Myocyte (in vitro differentiated cells): ENCODE measurements at places on chromosomes 2 and 18. TPM values are rescaled to one million over a fixed set of nuclear protein-coding genes. Genes with fewer than 3 reads are reported as not detected.

GRCh38 chr2:49288113-49288705, 133.9 kb upstream of the FSHR start:
- DNase-seq = no peak

DNA sequence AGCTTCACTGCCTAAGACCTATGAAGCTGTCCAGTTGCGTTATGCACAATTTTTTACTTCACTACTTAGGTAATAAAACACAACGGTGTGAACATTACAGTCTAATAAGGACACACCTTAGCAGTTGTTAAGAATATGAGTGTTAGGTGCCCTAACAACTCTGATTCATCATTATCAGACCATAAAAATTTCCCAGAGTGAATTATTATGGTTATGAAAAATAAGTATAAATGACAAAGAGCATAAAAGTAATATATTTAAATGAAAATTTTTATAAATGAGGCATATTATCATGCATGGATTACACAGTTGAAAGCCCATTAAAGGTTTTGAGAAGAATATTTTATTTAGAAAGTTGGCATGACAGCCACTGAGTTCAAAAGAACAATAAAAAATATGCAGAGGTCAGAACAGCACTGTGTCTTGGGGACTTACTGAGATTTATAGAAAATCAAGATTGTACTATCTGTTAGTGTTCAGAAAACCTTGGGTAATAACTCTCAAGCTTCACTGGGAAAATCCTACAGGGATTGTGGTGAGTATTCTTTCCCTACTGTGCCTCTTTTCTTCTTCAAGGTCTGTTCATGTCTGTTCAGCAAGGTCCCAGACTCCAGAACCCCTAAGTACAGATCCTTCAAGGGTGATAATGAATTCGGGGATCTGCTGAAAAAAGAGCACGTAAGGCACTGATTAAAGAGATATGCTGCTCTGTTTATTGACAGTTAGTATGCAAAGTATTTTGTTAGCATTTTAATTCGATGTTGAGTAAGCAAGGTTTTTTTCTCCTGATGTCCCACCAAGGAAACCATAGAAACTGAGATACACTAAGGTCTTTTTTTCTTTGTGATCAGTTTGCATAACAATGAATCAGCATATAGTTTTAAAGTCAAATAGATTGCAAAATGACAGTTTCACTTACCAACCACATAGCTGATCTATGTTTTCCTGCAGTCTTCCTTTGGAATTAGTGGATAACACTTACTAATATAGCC, 250.0 kb downstream of the DSEL start:
- DNase-seq = peak; percentile 31

DNA sequence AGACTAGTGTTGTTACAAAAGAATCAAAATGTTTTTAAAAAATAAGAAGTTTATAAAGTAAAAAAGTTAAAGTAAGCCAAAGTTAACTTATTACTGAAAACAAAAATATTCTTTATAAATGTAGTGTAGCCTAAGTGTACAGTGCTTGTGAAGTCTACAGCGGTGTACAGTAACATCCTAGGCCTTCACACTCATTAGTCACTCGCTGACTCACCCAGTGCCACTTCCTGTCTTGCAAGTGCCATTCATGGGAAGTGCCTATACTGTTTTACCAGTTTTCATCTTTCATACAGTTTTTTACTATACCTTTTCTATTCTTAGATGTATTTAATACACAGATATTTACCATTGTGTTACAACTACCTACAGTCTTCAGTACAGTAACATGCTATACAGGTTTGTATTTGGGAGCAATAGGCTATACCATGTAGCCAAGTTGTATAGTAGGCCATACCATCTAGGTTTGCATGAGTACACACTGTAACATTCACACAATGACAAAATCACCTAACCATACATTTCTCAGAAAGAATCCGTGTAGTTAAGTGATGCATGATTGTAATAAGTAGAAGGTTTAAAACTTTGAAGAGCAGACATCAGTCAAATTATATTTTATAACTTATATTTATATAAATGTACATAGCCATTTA, 13.4 kb downstream of the SERPINB7 start:
- DNase-seq = peak; percentile 63

GRCh38 chr18:59550174-59550516, 147.1 kb downstream of the CCBE1 start:
- DNase-seq = peak; percentile 24

GRCh38 chr2:164053021-164053420, 317.2 kb upstream of the FIGN start:
- DNase-seq = no peak

GRCh38 chr2:130877258-130877657, 40.5 kb downstream of the ARHGEF4 start:
- DNase-seq = no peak

DNA sequence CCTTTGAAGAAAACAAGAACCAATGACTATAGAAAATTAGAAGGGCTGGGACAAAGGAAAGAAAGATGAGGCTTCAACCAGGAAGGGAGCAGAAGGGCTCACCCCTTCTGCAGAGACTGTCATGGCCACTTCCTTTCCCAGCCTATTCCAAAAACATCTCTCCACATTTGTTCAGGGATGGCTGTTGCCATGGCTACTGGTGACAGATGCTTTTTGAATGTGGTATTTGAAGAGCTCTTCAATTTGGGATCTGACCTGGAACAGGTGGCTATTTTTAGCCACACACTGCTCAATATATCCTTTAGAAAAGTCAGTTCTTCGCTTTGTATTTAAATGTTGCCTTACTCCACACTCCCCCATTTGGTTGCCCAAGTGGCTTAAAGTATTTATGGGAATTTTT, 64.1 kb upstream of the LCLAT1 start:
- no peak for DNase-seq

DNA sequence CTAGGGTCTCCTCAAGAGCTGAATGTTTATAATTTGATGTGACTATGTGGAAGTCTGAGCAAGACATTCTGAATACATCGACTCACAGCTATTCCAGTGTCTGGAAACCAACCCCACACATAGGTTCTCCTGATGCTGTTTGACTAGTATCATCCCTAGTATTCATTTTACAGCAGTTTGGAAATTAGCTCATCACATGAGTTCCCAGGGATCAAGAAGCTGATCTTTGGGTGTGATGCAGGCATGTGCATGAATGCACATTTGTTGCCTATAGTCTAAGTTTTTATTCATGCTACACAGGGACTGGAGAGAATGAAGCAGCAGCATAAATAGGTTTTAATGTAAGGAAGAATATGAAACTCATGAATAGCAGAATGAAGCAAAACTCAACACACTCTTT, 284.3 kb upstream of the SPRED2 start:
- DNase-seq = no peak

GRCh38 chr2:185990861-185991525, 252.4 kb downstream of the FSIP2 start:
- no peak for DNase-seq

- no peak for DNase-seq
These were observed 59.3 kb downstream of the WDR75 start for GRCh38 chr2:189500456-189501160.

DNA sequence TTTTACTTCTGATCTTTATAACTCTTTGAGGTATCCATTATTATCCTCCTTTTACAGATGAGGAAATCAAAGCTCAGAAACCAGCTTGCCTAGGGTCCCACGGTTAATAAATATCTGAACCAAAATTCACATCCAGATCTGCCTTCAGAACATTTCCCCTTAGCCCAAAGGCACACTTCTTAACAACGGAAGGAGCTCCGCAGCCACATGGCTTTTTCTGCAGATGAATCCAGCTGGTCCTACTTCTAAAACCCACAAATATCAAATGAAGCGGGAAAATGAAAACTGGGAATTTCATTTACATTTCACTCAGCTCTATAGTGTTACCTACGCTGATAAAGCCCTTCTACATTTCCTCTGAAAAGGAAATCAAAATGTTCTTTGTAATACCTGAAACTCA, 357.0 kb upstream of the ID2 start:
- DNase-seq = no peak

- DNase-seq = no peak
These were observed 156.2 kb downstream of the SPP2 start for GRCh38 chr2:234206738-234207137.

- DNase-seq = peak; percentile 18
These were observed 21.0 kb upstream of the CCDC141 start for GRCh38 chr2:179070895-179071294.

DNA sequence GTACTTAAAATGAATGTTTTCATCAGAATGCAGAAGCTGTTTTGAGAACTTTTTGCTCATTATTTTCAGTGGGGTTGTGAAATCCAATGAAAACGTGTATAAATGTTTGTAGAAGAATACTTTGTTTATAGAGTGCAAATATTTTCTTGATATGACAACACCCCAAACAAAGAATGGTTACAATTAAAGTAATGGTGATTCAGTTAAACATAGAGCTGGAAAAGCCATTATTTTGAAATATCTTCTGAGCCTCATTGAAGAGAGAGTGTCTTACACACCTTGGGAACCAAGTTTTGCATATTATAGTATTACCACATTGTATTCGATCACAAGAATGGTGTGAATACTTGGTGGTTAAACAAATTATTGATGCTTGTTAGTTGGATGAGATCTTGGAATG, 48.7 kb downstream of the SPTBN1 start:
- DNase-seq = no peak

- DNase-seq = no peak
These were observed 142.0 kb downstream of the ZNF516 start for GRCh38 chr18:76353046-76353445.

DNA sequence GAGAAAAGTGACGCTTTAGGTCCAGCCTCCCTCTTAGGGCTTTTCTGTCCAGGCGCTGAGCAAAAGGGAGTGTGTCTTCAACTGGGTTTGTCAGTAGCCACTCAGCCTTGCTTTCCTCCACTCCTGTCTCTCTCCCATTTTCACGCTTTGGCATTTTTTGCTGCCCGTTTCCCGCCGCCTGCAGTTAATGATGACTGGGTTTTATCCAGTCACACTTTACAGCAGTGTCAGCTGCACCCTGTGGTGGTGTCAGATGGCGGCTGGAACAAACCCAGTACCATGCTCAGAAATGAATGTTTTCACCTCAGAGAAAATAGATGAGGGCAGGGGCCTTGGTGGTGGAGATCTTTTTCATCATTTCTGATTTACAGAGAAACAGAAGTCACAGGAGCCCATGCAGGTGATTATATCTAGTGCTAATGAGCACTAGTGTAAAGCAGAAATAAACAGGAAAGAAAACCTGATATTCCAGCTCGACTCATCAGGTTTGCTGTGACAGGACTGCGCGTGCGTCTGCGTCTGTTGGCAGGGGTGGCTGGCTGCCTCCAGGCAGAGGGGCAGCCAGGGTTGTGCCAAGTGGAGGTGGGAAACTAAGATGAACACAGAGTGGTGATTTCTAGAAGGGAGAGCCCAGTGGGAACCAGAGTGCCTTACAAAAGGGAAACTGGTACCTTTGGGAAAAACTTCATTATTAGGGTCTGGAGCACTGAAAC, 139.9 kb downstream of the TANC1 start:
- DNase-seq = no peak

MEIS1 gene
- total RNA-seq = 2.2 and 3.2 TPM in 2 replicates

HRH4 gene
- 0.13 and 0.21 TPM in 2 replicates for total RNA-seq

MC5R gene
- total RNA-seq = 0.21 TPM in 1 of 2 replicates, not detected in the other

VWC2L gene
- total RNA-seq = not detected in 2 replicates

SERPINB2 gene
- 0.40 and 1.3 TPM in 2 replicates for total RNA-seq
